C1 segment of cervical spinal cord (tissue), 14 donors: ENCODE measurements at places on chromosomes 1 and 21.

GRCh38 chr1:24275510-24275909 is 43.6 kb upstream of the GRHL3 start:
- DNase-seq: no peak

- no peak for DNase-seq
These were observed 61.1 kb downstream of the HNRNPR start for GRCh38 chr1:23282957-23283356.

DNA sequence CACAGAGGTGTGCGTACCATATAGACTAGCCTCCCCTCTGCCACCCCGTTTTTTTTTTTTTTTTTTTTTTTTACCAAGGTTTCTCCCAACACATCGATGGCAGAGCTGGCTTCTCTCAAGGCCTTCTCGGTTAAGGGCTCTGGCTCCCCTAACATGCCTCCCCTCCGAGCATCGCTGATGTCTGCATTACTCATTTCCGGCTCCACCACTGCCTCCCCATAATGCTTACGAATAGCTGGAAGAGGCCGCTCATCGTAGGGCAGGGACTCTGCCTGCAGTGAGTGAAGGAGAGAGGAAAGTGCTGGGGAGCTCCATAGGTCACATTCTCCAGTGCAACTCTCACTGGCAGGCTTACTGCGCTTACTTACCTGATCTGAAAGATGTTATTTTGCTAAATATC is 20.6 kb downstream of the CEP104 start:
- no peak for DNase-seq

DNA sequence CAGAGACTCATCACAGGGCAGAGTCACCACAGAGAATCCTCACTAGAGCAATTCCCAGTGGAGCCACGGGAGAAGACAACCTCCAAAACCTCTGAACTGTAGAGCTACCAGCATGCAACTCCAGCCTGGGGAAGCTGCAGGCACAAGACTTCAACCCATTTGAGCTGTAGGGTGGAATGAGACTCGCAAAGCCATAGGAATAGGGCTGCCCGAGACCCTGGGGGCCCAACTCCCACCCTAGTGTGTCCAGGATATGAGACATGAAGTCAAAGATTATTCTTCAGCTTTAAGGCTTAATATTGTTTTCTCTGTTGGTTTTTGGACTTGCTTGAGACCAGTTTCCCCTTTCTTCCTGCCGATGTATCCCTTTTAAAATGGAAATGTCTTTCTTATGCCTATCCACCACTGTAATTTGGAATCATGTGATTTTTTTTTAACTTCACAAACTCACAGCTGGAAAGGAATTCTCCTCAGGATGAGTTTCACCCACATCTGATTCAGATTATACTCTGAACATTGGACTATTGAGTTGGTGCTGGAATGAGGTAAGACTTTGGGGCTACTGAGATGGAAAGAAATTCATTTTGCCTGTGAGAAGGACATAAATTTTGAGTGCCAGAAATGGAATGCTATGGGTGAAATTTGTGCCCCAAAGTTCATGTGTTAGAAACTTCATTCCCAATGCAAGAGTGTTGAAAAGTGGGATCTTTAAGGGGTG is 59.6 kb upstream of the ST6GALNAC5 start:
- DNase-seq: no peak

GRCh38 chr1:231264642-231265041 is 23.6 kb downstream of the GNPAT start:
- DNase-seq: no peak

DNA sequence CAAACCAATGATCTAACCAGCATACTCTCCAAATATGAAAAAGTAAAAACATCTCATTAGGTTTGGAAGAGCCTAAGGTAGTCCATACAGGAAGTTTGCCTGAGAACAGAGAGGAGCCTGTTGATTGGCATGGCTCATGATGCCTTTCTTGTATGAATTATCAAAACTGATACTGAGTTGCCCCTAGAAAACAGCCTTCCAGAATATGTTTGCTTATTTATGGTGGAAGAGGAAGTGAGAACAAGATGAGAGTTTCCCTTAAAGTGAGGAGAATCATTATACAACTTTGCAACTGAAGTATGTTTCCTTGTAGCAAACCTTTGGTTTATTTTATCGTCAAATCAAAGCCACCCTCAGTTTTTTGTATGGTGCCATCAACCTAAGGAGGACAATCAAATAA is 23.8 kb upstream of the KIAA1614 start:
- no peak for DNase-seq

GRCh38 chr1:234925440-234926263 is 203.0 kb downstream of the TOMM20 start:
- no peak for DNase-seq

- no peak for DNase-seq
These were observed 18.2 kb upstream of the AGO1 start for GRCh38 chr1:35864813-35865212.

DNA sequence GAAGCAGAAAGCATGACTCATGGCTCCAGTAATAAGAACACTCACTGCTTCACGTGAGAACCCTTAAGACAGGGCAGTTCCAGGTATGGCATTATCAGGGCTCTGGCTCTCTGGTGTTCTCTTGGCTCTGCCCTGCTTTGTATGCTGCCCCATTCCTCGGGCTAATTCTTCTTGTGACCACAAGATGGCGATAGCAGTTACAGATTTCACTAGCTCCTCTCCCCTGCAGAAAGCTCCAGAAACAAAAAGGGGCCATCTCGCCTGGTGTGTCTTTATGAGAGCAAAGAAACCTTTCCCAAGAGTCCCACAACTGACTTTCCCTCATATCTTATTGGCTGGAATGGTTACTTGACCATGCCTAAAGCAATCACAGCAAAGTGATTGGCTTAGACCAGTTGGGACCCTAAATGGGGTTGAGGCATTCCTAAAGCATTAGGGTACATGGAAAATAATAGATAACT is 60.1 kb downstream of the F3 start:
- DNase-seq: no peak

- DNase-seq: peak; percentile 14
These were observed 6.9 kb downstream of the CAMK1G start for GRCh38 chr1:209590405-209590804.

GRCh38 chr21:45339421-45340402 is 52.0 kb upstream of the POFUT2 start:
- DNase-seq: no peak

DNA sequence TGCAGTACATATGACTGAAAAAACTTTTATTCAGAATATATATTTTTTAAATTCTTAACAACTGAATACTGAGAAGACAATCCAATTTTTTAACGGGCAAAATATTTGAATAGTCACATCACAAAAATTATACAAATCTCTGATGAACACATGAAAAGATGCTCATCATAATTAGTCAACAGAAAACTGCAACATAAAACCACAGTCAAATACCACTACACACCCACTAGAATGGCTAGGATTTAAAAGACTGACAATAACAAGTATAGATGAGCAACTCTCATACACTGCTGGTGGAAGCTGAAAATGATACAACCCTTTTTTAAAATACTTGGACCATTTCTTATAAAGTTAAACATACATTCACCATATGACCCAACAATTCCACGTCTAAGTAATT is 87.7 kb upstream of the TNFSF4 start:
- no peak for DNase-seq

DNA sequence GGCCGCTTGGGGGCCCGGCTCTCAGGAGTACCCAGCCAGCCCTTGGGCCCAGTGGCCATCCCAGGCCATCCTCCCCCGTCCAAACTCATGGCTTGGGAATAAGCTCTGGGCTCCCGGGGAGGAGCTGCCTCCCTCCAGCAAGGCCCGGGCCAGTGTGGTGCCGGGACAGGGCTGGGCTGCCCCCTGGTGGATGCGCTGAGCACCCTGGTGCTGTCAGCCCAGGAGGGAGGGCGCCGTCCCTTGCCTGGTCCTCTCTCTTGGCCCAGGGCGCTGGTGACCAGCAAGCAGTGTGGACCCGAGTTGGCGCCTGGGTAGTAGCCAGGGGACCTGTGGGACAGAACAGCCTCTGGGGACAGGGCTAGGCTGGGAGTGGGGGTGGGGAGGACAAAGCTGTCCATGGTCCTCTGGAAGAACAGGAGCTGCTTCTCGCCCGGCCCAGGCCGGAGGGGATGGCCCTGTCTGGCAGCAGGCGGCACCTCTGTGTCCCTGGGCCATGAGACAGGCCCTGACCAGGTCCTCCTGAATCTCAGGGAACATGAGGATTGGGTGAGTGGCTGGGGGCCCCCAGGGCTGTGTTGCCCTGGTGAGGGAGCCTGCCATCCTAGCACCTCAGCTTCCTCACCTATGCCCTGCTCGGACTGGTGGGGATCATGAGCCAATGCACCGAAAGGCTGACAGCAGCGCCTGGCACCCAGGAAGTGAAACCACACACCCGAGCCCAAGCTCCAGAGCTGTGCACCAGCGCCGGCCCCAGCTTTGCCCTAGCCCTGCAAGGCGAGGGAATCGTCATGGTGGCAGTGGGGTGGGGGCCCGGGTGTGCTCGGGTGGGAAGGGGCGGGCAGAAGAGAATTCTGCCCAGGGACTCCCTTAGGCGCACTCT is 9.4 kb downstream of the MORN1 start:
- peak; percentile 71 for DNase-seq

GRCh38 chr1:189764391-189765320 is 713.0 kb downstream of the BRINP3 start:
- no peak for DNase-seq

- DNase-seq: no peak
These were observed 1382.2 kb upstream of the B3GALT2 start for GRCh38 chr1:194568610-194569009.

DNA sequence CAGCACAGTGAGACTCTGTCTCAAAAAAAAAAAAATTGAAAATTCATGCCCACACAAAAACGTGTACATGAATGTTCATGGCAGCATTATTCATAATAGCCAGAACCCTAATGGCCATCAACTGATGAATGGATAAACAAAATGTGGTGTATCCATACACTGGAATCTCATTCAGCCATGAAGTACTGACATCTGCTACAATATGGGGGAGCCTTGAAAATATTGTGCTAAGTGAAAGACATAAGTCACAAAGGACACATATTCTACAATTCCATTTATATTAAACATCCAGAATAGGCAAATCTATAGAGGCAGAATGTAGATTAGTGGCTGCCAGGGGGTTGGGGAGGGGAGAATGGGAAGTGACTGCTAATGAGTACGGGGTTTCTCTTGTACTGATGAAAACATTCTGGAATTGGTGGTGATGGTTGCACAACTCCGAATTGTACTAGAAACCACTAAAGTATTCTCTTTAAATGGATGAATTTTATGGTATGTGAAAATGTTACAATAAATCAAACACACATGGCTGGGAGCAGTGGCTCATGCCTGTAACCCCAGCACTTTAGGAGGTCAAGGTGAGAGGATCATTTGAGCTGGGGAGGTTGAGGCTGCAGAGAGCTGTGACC is 33.0 kb upstream of the KCNN3 start:
- DNase-seq: no peak

GRCh38 chr1:76951153-76951552 is 83.9 kb downstream of the ST6GALNAC5 start:
- no peak for DNase-seq

DNA sequence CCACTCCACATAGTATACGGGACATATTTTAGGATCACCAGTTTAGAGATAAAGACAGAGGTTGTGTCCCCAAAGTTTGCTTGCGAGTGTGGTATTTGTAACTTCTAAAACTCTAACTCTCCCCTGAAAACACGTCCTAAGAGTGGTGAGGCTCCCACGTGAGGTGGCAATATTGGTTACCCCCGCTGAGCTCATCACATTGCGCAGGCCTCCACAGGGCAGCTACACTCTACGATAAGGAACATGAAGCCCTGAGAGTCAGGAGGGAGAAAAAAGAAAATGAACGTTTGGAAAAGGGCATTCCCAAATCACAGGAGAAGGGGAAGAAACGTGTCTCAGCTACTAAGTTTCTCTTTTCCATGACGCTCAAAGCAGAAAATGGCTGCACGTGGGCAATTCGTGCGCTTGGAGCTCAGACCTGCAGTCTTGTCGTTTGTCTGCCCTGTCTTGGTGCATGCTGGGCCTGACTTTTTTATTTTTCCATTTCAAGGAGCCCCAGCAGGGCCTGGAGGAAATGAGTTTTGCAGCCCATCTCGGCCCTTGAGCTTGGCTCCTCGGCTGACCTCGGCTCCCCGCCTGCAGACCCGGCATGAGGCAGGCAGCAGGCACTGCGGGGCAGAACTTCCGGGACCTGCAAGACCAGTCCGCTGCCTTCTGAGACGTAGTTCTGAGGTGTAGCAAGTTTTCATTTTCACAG is 25.7 kb downstream of the ERG start:
- DNase-seq: no peak

DNA sequence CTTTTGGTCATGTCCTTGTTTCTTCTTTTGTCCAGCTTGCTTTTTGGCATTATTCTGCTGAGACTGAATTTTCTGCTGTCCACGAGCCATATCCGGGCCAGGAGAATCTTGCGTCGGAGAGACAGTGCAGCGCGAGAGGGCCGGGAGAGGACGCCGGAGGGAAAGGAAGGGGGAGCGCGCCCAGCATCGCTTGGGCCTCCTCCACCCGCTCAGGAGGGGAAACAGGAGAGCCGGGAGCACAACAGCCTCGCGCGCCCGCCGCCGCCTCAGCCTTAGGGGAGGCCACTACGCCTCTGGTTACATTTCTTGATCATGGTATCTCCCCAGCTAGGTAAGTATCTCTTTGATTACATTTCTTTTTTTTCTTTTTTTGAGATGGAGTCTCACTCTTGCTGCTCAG is 7.4 kb upstream of the DEGS1 start:
- DNase-seq: no peak

GRCh38 chr21:30620080-30620479 is 347 bp upstream of the KRTAP20-4 start:
- DNase-seq: no peak

DNA sequence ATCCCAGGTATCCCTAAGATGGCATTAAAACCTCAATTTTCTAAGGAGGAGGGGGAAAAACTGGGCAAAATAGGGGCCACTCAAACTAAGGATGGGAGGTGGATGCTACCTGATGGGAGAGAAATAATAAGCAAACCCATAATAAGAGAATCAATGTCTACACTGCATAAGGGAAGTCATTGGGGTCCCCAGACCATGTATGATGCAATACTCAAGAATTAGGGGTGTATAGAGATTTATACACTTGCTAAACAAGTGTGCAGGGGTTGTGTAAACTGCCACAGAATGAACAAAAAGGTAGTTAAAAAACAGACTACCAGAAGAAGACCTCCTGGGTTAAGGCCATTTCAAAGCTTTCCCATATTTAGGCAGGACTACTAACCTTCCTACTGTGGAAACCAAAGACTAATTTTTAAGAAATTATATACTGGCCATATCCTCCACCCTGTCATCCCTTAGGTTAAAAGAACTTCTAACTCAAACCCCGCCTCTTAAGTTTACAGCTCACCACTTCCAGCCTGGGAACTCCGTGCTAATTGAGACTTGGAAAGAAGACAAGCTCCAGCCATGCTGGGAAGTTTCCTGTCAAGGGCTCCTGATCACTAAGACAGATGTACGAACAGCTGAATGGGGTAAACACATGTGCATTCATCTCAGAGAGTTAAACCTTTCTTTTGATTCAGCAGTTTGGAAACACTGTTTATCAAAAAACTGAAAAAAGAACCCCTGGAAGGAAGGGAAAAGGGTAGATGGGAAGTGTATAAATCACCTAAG is 64.4 kb upstream of the TLR5 start:
- no peak for DNase-seq

GRCh38 chr1:60034999-60035398 is 38.6 kb downstream of the C1orf87 start:
- DNase-seq: no peak

GRCh38 chr1:15391366-15391765 is 18.3 kb upstream of the EFHD2 start:
- DNase-seq: no peak
